ENCODE measurements at places on chromosomes 6 and 20.

DNA sequence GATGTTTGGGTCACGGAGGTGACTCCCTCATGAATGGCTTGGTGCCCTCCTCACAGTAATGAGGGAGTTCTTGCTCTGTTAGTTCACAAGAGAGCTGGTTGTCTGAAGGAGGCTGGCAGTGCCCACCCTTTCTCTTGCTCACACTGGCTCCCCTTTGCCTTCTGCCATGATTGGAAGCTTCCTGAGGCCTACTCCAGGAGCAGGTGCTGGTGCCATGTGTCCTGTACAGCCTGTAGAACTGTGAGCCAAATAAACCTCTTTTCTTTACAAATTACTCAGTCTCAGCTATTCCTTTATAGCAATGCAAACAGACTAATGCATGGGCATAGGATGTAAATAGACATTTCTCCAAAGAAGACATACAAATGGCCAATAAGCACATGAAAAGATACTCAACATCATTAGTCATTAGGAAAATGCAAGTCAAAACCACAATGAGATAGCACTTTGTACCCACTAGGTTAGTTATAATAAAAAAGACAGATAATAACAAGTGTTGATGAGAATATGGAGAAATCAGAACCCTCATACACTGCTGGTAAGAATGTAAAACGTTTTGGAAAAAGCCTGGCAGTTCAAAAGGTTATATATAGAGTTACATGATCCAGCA, 17.7 kb downstream of the C20orf203 start:
- no peak for DNase-seq

GRCh38 chr6:19356692-19357091, 480.5 kb upstream of the ID4 start:
- no peak for DNase-seq

GRCh38 chr20:49187330-49187850, 744 bp downstream of the STAU1 start:
- DNase-seq: peak; percentile 43

GRCh38 chr20:33915726-33916331, 77.9 kb upstream of the RALY start:
- peak; percentile 6 for DNase-seq

- DNase-seq: no peak
Measured at GRCh38 chr20:14828459-14828858, 491.0 kb upstream of the FLRT3 start.

DNA sequence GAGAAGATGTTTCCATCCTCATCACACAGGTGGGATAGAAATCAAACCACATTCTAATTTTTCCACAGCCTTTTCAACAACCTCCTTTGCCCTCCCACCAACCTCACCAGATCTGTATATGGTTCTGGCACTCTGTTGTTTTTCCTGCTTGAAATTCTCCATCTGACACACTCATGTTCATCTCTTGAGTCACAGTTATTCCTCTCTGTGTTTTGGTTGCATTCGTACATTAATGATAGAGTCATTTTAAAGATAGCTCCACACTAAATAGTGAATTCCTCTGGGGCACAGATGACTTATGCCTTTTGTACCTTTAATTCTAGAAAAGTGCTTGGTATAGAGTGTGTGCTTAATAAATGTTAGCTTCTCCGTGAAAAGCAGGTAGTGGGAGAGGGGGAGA, 1.4 kb upstream of the GCLC start:
- no peak for DNase-seq

Data from NCI-H1105 treated with DMSO at 0.1 percent for 48 hours (cell line).